ENCODE measurements at places on chromosomes 7 and 10.

GRCh38 chr10:113411456-113411855 lies 141.4 kb upstream of the HABP2 start:
- no peaks in the 10 kb centered on the region for H3K36me3 ChIP-seq
- DNase-seq: no peak
- H3K4me3 ChIP-seq: no peak overlapping the region
- peaks cover 18% of the 10 kb centered on the region for H3K4me1 ChIP-seq
- peaks cover 21% of the 10 kb centered on the region for H3K27me3 ChIP-seq

DNA sequence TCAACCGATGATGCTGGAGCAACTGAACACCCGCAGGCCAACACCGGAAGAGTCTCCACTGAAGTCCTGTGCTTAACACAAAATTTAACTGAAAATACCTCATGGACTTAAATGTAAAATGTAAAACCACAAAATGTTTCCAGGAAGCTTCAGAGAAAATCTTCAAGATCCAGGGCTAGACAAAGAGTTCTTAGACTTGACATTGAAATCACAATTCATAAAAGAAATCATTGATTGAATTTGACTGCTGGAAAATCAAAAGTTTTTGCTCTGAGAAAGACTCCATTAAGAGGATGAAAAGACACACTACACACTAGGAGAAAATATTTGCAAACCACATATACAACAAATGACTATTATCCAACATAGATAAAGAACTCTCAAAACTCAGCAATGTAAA lies 234.7 kb upstream of the PPP2R2D start:
- peaks cover 5% of the 10 kb centered on the region for H3K36me3 ChIP-seq
- no peak for DNase-seq
- H3K4me1 ChIP-seq: peaks cover 4% of the 10 kb centered on the region
- H3K4me3 ChIP-seq: no peak overlapping the region
- peaks cover 3% of the 10 kb centered on the region for H3K27me3 ChIP-seq
- H3K27ac ChIP-seq: no peak overlapping the region

- DNase-seq: no peak
- H3K27ac ChIP-seq: no peak overlapping the region
- H3K27me3 ChIP-seq: peaks cover 25% of the 10 kb centered on the region
- H3K36me3 ChIP-seq: peaks cover 3% of the 10 kb centered on the region
These were observed 20.8 kb upstream of the OPTN start for GRCh38 chr10:13078912-13079775.

DNA sequence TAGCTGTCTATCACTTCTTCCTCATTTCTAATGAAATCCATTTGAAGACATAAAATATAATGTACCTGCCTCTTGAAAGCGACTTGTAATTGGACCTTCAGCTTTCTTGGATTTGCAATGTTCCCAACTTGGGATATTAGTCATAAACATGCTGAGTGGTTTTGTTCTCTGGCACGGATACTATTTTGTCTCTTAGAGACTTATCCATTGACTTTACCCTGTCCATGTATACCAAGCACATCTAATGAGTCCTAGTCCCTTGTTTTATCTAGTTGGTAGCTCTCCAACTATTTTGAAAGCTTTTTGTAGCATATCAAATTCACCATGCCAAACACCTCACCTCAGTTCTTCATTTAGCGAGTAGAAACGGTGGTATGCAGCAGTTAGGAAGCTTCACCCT lies 18.9 kb downstream of the PLEKHS1 start:
- no peak for DNase-seq
- no peaks in the 10 kb centered on the region for H3K4me1 ChIP-seq
- H3K36me3 ChIP-seq: no peaks in the 10 kb centered on the region
- H3K27me3 ChIP-seq: peaks cover 20% of the 10 kb centered on the region
- H3K4me3 ChIP-seq: no peak overlapping the region

DNA sequence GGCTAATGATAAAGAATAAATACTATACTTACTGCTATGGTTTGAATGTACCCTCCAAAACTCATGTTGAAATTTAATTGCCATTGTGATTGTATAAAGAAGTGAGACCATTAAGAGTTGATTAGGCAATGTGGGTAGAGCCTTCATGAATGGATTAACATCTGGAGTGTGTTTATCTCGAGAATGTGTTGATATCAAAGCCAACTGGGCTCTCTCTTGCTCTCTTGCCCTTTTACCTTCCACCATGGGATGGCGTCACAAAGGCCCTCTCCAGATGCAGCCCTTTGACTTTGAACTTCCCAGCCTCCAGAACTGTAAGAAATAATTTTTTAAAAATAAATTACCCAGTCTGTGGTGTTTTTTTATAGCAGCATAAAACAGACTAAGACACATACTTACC lies 50.1 kb upstream of the GHITM start:
- H3K36me3 ChIP-seq: no peaks in the 10 kb centered on the region
- DNase-seq: no peak
- no peak overlapping the region for H3K27ac ChIP-seq
- H3K4me3 ChIP-seq: no peak overlapping the region
- H3K4me1 ChIP-seq: no peaks in the 10 kb centered on the region
- H3K27me3 ChIP-seq: peaks cover 4% of the 10 kb centered on the region

DNA sequence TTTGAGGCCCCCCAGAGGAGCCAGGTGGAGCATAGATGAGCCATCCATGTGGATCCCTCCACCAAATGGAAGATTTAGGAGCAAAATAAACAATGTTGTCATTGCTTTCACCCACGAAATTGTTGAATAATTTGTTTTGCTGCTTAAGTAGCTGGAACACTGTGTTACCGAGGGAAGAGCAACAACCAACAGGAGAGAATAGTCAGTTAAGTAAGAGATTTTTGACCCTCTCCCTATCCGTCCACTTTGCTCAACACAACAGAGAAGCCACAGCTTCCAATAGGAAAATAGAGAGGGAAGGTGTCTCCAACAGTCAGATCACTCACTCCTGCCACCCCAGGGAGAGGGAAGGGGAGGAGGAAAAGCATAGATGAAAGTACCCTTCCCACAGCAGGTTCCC lies 3.9 kb upstream of the ZKSCAN1 start:
- DNase-seq: no peak
- peaks cover 10% of the 10 kb centered on the region for H3K4me1 ChIP-seq
- H3K27ac ChIP-seq: no peak overlapping the region
- no peaks in the 10 kb centered on the region for H3K36me3 ChIP-seq
- H3K4me3 ChIP-seq: peak overlapping the region; percentile 29

- DNase-seq: no peak
- H3K4me1 ChIP-seq: no peaks in the 10 kb centered on the region
- H3K36me3 ChIP-seq: no peaks in the 10 kb centered on the region
These were observed 26.1 kb upstream of the CTNNA3 start for GRCh38 chr10:67722113-67722512.

GRCh38 chr7:137816696-137817320 lies 30.0 kb downstream of the DGKI start:
- H3K27ac ChIP-seq: no peak overlapping the region
- H3K36me3 ChIP-seq: no peaks in the 10 kb centered on the region
- H3K4me3 ChIP-seq: no peak overlapping the region
- no peak for DNase-seq
- peaks cover 28% of the 10 kb centered on the region for H3K4me1 ChIP-seq

GRCh38 chr10:17808971-17809841 lies at the start of gene MRC1:
Gene MRC1 (plus strand): TSS chr10:17809348. CDS start chr10:17809466, 118 bp downstream.
- no peak within 1 kb of the TSS for H3K4me3 ChIP-seq
- DNase-seq: no peak
- no peaks in the 10 kb centered on the region for H3K4me1 ChIP-seq
- peak within 1 kb of the TSS; percentile 23 for H3K27ac ChIP-seq

DNA sequence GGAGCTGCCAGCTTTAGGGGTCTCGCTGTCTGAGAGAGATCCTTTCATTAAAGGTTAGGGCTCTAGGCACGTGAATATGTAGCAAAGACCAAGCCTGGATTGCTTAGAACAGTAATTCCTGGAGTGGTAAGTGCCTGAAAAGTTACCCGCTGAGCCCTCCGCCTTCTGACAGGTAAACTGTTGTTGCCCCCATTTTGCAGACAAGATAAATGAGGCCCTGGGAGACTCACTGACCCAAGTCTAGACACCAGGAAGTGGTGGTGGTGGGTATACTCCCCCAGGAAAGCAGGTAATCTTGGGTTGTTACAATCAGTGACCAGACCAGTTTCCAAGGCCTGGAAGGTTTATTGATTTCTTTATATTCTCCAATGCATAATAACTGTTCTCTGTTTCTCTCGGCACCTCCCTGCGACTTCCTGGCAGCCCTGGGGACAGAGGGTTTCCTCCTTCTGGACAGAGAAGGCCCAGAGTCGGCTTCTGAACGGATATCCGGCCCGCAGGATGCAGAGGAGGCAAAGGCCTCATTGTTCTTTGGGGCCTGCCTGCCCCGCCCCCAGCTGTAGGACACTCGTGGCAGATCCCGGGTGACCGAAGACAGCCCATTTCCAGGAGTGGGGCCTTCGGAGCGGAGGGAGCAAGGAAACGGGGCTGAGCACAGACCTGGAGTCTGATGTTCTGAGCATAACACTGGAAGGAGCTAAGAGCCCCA lies 1.3 kb upstream of the GRK5 start:
- peak overlapping the region; percentile 94 for H3K4me3 ChIP-seq
- no peaks in the 10 kb centered on the region for H3K27me3 ChIP-seq
- H3K27ac ChIP-seq: peak overlapping the region; percentile 98
- no peaks in the 10 kb centered on the region for H3K36me3 ChIP-seq

- H3K27ac ChIP-seq: peak overlapping the region; percentile 27
- H3K27me3 ChIP-seq: no peaks in the 10 kb centered on the region
- no peaks in the 10 kb centered on the region for H3K36me3 ChIP-seq
- no peak for DNase-seq
- no peaks in the 10 kb centered on the region for H3K4me1 ChIP-seq
These were observed 76.4 kb downstream of the OAT start for GRCh38 chr10:124342136-124342820.

GRCh38 chr10:98096316-98096715 lies 38.1 kb upstream of the R3HCC1L start:
- H3K27me3 ChIP-seq: peaks cover 5% of the 10 kb centered on the region
- H3K4me3 ChIP-seq: no peak overlapping the region
- H3K27ac ChIP-seq: no peak overlapping the region
- H3K36me3 ChIP-seq: no peaks in the 10 kb centered on the region
- peaks cover 7% of the 10 kb centered on the region for H3K4me1 ChIP-seq
- no peak for DNase-seq

DNA sequence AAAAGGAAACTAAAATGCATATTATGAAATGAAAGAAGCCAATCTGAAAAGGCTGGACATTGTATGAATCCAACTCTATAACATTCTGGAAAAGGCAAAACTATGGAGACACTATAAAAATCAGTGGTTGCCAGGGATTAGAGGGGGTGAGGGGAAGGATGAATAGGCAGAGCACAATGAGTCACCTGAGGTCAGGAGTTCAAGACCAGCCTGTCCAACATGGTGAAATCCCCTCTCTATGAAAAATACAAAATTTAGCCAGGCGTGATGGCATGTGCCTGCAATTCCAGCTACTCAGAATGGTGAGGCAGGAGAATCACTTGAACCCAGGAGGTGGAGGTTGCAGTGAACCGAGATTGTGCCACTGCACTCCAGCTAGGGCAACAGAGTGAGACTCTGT lies 324.8 kb upstream of the PHYHIPL start:
- H3K36me3 ChIP-seq: no peaks in the 10 kb centered on the region
- H3K27me3 ChIP-seq: no peaks in the 10 kb centered on the region
- no peak overlapping the region for H3K27ac ChIP-seq
- no peak overlapping the region for H3K4me3 ChIP-seq
- DNase-seq: no peak
- no peaks in the 10 kb centered on the region for H3K4me1 ChIP-seq

DNA sequence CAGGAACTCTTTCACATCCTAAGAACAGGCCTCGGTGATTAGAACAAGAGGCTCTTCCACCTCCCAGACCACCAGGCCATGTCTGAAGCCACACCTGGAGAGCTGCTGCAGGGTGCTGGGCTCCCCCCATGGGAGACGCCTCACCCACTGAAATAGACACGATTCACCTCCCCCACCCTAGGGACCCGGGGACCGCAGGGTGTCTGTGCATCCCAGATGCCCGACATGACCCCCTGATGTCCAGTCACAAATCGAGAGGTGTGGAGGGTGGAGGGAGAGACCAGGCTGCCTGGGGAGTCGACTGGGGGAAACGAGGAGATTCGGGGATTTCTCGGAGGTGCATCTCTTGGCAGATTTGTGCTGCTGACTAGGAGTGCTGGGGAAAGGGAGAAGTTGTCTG lies 31.0 kb downstream of the CNPY1 start:
- H3K27me3 ChIP-seq: peaks cover 94% of the 10 kb centered on the region
- no peaks in the 10 kb centered on the region for H3K36me3 ChIP-seq
- H3K4me1 ChIP-seq: peaks cover 21% of the 10 kb centered on the region
- DNase-seq: no peak

DNA sequence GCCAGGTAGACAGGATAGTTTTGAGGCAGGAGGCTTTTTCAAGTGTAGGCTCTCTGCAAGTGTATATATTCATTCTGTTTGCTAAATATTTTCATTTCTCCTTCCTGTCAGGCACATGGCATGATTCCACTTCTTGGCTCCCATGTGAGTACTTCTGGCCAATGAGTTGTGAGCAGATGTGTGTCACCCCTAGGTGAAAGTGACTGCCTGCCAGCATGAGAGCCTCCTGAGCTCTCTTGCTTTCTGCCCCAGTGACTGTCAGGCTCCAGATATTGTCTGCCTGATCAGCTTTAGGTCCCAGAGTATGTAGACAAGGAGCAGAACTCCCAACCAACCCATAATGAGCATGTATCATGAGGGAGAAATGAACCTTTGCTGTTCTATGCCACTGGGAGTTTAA lies 257.6 kb upstream of the NPY start:
- DNase-seq: no peak
- no peaks in the 10 kb centered on the region for H3K27me3 ChIP-seq
- peaks cover 19% of the 10 kb centered on the region for H3K4me1 ChIP-seq

DNA sequence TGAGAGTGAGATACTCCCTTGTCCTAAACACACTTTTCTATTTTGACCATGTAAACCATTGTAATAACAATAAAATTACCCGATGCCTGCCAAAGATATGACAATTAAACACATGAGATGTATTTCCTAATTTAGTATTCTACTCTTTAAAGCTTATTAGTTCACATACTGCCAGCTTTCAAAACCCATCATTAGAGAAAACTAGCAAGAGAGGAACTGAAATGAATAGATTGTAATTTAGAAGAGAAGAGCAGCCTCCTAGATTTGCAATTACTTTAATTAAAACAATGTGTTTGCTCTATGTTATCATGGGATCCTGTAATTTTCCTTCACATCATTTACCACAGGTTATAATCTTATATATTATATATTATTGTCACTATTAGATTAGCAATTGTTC lies 428.2 kb downstream of the THSD7A start:
- DNase-seq: no peak
- H3K27me3 ChIP-seq: no peaks in the 10 kb centered on the region
- no peak overlapping the region for H3K4me3 ChIP-seq
- no peak overlapping the region for H3K27ac ChIP-seq
- H3K36me3 ChIP-seq: peaks cover 2% of the 10 kb centered on the region
- no peaks in the 10 kb centered on the region for H3K4me1 ChIP-seq

DNA sequence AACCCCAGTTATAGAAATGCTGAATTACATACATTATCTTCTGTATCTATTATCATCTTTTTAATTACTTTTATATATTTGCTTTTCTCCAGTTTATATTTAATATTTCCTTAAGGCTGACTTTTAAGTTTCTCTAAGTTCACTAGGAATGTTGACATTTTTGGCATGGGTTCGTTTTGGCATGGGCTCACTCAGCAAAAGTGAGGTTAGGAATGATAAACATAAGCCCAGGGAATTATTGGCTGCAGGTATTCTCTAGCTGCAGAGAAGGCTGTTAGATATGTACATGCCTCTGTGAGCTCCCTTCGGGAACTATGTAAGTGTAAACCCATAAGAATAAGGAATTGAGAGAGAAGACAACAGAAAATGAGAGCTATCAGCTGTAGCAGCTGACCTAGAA lies 63.6 kb upstream of the RAB18 start:
- H3K4me1 ChIP-seq: peaks cover 4% of the 10 kb centered on the region
- H3K27me3 ChIP-seq: no peaks in the 10 kb centered on the region
- no peak for DNase-seq
- H3K36me3 ChIP-seq: no peaks in the 10 kb centered on the region
- H3K4me3 ChIP-seq: no peak overlapping the region

All from neural crest cell (in vitro differentiated cells).